NCI-H524 (cell line): ENCODE measurements at places on chromosomes 16 and 17.

DNA sequence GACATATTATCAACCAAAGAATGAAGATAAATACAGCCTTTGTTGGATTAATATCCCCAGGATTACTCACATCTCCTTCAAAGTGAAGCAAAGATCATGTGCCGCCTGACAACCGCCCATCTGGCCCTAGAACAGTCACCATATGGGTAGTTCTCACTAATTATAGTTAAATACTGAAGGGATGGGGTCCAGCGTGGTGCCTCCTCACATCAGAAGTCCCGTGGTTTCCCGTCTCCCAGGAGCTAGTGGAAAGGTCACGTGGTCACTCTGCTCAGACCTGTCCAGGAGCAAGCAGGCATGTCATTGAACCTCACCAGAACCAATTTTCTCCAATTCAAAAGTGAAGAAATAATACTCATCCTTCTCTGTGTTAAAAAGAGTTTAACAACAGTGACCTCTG is 434.5 kb downstream of the SHISA9 start:
- peak; percentile 93 for DNase-seq

- peak; percentile 51 for DNase-seq
Observed at GRCh38 chr16:28087675-28088300, 24.3 kb upstream of the GSG1L start.

DNA sequence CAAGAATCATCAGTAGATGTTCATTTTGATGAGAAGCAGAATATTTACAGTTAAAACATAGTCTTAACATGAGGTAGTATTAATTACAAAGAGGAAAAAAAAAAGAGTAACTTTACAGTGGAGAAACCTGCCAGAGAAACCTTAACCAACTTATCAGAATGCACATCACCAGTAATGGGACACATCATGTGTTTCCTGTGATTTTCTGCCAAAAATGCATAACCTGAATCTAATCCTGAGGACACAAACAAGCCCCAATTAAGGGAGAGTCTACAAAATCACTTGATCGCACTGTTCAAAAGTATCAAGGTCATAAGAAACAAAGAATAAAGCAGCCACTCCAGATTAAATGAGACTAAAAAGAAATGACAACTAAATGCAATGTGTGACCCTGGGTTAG is 18.2 kb upstream of the QRICH2 start:
- DNase-seq, result no peak

- DNase-seq, result no peak
Observed at GRCh38 chr16:68782198-68783174, 45.4 kb downstream of the CDH1 start.

GRCh38 chr17:13728781-13729180 is 127.1 kb upstream of the HS3ST3A1 start:
- DNase-seq, result no peak

GRCh38 chr17:47291242-47291873 is 32.4 kb upstream of the EFCAB13 start:
- DNase-seq, result no peak

GRCh38 chr17:38943607-38944006 is 18.2 kb downstream of the LASP1NB start:
- DNase-seq, result no peak

DNA sequence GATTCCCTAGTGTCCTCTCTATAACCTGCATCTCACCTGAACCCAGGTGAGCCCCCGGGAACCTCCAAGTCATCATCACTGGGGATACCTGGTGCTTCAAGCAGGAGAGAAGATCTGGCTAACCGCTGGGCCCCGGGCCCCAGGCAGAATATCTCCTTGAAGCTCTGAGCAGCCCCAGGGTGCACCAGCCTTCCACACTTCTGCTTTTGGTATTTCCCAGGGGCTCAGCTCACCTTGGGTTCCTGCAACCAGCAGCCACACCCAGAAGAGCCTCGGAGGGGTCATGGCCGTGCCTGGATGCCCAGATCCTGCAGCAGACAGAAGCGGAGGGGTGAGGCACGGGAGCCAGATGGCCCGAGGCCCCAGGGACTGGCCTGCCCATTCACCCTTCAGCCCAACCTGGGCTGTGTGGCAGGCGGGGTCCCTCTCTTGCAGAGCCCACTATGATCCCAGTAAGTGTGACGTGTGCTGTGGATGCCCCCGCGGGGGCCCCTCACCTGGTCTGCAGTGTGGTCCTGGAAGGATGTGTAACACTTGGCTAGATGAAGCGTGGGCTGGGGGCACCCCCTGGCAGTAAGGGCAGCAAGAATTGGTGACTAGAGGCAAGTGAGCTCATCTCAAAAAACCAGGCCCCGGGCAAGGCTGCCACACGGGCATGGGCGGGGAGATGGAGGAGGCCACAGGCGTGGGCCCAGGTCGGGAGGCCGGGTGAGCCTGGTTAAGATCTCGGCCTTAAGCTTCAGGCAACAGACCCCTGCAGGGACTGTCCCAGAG is 2.6 kb downstream of the LGALS3BP start:
- no peak for DNase-seq

GRCh38 chr17:51120357-51120738 is 320 bp downstream of the SPAG9 start:
- no peak for DNase-seq

- DNase-seq, result peak; percentile 40
Observed at GRCh38 chr17:6496640-6497441, 52.6 kb downstream of the PIMREG start.

DNA sequence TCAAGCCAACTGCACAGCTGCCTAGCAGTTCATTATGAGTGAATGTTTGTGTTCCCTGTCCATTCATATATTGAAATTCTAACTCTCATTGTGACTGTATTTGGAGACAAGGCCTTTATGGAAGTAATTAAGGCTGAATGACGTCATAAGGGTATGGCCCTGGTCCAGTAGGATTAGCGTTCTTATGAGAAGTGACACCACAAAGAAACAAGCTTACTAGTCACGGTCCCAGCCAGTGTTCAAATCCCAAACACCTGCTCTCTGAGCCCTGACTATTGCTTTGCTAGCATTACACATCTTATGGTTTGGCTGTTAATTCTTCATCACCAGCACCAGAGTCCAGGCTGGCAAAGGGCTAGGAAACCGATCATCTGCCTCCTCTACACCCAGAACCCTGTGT is 2.2 kb downstream of the ZNF668 start:
- peak; percentile 23 for DNase-seq

- DNase-seq, result peak; percentile 65
Observed at GRCh38 chr17:81033535-81034167, 1.3 kb upstream of the BAIAP2 start.

DNA sequence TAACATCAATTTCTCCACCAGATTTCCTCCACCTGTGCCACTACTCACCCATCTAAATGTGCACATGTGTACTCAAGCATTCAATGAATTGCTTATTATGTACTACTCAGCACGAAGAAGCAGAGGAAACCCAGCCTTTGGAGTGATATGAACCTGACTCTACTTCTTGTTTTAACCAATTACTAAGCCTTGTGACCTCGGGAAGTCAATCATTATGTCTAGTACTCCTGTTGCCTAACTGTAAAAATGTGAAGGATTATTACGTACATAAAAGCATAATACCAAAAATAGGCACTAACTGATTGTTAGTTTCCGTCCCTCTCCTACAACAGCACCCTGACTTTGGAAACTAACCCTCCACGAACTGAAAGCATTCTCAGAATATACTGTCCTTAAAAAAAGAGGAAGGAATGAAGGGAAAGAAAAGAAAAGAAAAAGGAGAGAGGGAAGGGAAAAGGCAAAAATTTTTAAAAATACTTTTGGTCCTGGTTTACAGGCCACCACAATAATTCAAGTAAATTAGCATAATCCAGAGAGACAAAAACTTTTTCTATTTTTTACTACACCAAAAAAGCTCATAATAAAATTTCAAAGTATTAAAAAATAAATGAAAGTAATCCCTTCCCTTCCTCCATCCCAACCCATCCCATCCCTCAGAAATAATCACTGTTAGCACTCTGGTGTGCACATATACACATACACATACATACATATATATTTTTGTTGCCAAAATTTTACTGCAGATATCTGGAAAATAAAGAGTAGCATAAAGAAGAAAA is 53.6 kb downstream of the KANSL1 start:
- DNase-seq, result no peak

GRCh38 chr17:73302189-73302588 is 9.6 kb downstream of the CDC42EP4 start:
- DNase-seq, result no peak

GRCh38 chr17:28385406-28385805 is 13.9 kb downstream of the SARM1 start:
- DNase-seq, result no peak

DNA sequence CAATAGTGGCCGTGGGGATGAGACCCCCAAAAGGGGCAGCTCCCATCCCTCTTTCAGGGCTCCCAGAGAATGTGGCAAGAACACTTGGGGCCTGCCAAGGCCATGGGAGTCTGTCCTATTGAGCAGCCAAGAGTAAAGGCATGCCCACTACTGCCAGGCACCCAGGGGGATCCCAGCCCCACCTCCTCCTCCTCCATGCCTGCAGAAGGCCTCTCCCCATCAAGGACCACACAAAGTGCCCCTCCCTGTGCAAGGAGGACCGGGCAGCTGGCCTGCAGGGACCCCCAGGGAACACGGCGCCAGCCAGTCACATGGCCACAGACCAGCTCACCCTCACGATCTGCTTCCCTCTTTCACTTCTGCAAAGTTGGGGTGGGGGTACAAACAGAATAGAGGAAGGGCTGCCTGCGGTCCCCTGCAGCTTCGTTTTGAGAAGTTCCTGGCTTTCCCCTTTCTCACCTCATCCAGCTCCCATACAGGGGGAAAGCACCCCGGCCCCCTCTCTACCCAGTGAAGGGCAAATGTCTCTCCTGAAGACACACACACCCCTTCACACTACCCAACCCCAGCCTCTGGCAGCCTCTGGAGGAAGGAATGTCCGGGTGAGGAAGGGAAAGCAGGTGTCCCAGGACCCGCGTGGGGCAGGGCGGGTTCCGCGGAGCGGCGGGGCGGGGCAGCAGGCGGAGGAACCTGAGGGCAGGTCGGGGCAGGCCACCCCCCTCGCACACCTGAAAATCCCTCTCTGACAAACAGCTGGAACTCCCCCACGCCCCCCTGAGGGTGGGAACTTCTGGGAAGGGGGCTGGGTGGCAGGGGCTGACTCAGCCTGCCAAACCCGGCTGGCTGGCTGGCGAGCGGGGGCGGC is 2.0 kb downstream of the PPP1R9B start:
- no peak for DNase-seq

DNA sequence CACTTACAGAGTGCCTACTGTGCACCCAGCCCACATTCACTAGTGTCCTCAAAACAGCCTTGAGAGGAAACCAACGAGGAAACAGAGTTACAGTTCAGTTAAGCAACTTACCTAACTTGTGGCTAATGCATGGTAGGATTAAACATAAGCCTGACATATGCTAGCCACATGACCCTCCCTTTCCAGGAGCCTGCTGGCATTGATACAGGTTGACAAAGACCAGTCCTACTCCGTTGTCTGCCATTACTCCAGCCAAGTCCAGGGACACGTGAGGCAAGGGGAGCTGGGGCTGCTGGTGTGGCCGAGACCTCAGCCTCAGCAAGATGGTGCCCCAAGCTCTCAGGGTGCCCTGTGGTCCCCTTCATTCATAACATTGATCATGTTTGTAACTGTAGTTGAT is 37.9 kb downstream of the SNX20 start:
- peak; percentile 55 for DNase-seq

GRCh38 chr16:58102665-58103392 is 26.4 kb downstream of the CFAP20 start:
- peak; percentile 50 for DNase-seq

DNA sequence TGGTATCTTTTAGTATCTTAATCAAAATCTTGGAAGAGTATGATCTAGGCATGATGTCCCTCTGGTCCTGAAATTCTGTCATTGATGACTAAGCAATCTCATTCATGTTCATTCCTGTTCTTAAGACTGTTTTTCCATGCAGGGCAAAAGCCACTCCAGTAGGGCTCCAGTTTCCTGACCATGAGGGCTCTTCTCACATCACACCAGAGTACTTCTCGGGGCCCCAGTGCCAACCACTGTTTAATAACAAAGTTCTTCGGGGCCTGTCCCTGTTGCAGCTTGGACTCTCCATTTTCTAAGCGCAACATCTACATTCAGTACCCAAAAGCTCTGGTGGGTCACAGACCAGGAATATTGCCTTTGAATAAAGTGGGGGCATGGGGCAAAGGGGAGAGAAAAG is 52.0 kb downstream of the IRX6 start:
- DNase-seq, result no peak

DNA sequence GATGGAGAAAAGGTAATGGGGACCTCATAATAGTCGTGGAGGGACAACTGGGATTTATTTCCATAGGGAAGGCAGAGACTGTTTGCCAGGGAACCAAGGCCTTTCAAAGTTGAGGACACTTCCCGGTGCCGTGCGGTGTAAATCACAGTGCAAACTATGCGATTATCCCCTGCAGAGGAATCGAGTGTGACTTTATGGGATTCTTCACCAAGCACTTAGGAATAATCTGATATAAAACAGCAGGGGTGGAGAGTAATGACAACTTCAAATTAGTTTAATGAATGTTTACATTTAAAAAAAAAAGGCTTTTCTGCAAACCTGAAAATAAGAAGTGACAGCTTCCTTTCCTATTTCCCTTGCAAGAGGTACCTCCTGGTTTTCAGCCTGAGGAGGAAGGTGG is 538.2 kb downstream of the MAF start:
- DNase-seq, result no peak

GRCh38 chr16:19180741-19181140 is 12.7 kb downstream of the SYT17 start:
- no peak for DNase-seq

- DNase-seq, result no peak
Observed at GRCh38 chr17:4938688-4939545, 929 bp downstream of the SLC25A11 start.

DNA sequence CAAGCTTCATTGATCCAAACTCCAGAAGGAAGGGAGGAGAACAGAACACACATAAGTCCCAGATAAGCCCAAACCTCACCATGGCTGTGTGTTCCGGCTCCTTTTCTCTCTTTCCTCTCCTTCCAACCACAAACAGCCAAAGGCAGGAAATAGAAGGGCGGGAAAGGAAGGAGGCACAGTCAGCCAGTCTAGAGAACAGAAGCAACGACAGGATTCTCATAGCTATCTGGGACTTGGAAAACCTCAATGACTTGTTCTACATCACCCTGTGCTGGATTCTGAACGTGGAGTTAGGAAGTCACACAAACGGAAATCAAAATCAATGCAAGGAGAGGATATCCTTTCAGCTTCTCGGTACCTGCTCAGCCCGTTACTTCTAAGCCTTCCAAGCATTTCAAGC is 9.0 kb downstream of the CRK start:
- no peak for DNase-seq

GRCh38 chr16:30896261-30896888 is at the start of gene CTF1:
CTF1 (plus strand) TSS chr16:30896614; CDS start chr16:30896644, 30 bp downstream.
- DNase-seq, result no peak

- DNase-seq, result no peak
Observed at GRCh38 chr16:66512272-66513110, 37.4 kb downstream of the TK2 start.

GRCh38 chr17:81976332-81977210 is 858 bp upstream of the ASPSCR1 start:
- DNase-seq, result peak; percentile 51
